Cardiac muscle cell (in vitro differentiated cells and primary cell): ENCODE measurements at places on chromosomes 4 and X. TPM values are rescaled to one million over a fixed set of nuclear protein-coding genes. Genes with fewer than 3 reads are reported as not detected.

The PABPC4L gene
- total RNA-seq: 3.8 and 7.1 TPM in 2 replicates

The PAGE2 gene
- total RNA-seq: not detected in 2 replicates

The KLKB1 gene
- 0.09 TPM in 1 of 2 replicates, not detected in the other for total RNA-seq

The MMGT1 gene
- 8.3 and 8.5 TPM in 2 replicates for total RNA-seq

The ITIH6 gene
- total RNA-seq: 0.07 and 0.24 TPM in 2 replicates

The GCNA gene
- total RNA-seq: 1.6 and 5.2 TPM in 2 replicates

The CDX4 gene
- not detected in 2 replicates for total RNA-seq

The HSD17B11 gene
- total RNA-seq: 10.1 and 18.9 TPM in 2 replicates

The GASK1B gene
- total RNA-seq: 17.3 and 19.1 TPM in 2 replicates

The PABPC1L2B gene
- 0.33 TPM in 1 of 2 replicates, not detected in the other for total RNA-seq

The TEC gene
- 3.2 and 4.1 TPM in 2 replicates for total RNA-seq

DNA sequence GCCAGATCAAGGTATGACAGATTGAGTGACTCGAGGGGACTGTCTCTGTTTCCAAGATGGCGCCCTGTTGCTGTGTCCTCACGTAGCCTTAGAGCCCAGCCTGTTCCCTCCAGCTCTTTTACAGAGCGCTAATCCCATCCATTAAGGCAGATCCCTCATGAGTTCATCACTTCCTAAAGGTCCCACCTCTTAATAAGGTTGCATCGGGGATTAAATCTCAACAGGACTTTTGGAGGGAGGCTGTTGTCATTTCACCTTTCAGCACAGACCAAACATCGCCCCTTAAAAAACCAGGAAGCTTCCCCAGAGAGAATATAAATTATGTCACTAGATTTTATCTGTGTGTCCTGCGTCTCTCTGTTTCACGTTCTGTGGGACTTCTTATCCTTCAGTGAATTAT, 32.6 kb upstream of the DHRSX start:
- no peak for DNase-seq

DNA sequence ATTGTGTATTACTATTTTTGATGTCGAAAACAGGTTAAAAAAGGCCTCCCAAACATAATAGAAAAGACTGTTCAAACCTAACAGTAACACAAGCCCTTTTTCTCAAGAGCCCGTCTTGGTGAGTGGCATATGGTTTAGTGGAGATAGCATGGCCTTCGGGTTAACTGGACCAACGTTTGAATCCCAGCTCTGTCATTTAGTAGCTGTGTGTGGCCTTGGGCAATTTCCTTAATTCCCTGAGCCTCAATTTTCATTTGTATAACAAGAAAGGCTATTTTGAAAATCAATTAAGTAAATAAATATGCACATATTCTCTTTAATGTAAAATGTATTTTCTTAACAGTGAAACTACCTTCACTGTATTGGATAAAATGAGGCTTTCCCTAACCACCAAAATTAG, 62.3 kb downstream of the HELT start:
- DNase-seq: no peak

DNA sequence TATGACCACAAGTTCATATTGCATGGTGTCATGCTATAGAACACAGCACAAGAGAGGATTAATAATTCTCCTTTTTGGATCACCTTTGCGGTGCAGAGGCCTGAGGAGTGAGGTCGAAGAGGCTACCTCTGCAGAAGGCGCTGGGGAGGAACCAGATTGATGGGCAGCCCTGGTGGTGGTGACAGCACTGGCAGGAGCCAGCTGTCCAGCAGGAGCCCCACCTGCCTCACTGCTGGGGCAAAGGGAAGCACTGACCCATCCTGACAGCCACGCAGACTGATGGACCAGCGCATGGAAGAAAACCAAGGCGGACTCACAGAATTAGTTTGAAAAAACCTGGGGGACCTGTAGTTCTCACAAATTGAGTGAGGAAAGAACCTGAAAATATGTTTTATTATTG, 50.9 kb downstream of the COX18 start:
- no peak for DNase-seq

- DNase-seq: peak; percentile 57
Measured at GRCh38 chrX:32483534-32484136, 727.7 kb downstream of the DMD start.

DNA sequence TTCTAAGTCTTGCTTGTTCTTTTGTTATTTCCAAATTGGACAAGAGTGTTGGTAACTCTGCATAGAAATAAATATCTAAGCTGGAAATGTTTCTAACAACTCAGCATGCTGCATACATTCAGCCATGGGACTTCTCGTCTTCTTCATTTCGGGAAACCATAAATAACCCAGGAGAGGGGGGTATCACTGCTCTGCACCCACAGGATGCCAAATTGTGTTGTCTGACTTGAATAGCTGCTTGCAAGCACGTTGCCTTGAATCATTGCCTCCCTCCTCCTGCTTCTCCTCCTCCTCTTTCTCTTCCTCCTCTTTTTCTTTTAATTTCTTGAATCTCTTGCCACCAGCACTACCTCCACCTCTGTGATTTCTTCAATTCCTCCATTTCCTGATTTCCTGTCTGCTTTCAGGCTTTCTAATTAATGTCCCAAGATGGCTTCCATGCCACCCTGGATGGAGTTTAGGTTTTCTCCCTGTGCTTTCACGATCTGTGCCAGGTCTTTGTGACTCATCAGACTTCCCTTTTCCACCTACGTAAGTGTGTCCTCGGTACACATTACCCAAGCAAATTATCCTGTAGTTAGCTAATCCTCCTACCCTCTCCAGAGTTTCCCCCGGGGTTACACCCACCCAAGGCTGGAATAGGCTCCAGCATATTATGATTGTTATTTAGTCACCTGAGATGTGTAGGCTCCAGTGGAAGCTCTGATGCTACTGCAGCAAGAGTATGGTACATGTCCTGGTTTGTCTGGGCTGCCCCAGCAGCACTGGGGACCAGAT, 122.6 kb upstream of the VCX3B start:
- DNase-seq: peak; percentile 10

DNA sequence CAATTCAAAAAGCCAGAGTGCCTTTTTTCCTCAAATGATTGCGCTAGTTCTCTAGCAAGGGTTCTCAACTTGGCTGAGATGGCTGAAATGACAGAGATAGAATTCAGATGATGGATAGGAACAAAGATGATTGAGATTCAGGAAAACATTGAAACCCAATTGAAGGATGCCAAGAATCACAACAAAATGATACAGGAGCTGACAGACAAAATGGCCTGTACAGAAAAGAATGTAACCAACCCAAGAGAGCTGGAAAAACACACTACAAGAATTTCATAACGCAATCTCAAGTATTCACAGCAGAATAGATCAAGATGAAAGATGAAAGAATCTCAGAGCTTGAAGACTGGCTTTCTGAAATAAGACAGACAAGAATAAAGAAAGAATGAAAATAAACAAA, 51.7 kb upstream of the MMAA start:
- DNase-seq: no peak

- no peak for DNase-seq
Measured at GRCh38 chr4:25753239-25753638, 97.6 kb downstream of the SLC34A2 start.

DNA sequence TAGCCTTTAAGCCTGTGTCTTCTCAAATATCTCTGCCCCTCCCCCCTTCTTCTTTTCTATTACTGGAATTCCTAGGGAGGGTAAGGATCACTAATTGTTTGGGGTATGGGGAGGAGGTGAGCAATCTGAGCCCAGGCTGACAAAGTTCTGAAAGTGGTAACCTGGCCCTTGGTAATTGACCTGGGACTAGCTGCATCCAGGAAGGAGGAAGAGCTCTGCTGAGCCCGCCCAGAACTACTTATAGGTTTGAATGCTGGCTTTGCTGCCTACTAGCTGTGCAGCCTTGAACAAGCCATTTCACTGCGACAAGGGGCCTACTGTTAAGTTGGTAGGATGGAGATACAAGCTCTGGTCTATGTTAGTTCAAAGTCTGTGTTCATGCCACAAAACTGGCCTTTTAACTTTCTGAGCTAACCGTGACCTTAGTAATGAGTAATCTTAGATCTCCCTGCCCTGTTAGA, 37.8 kb downstream of the DGKK start:
- DNase-seq: no peak

- no peak for DNase-seq
Measured at GRCh38 chr4:123024710-123025109, 102.3 kb upstream of the NUDT6 start.

DNA sequence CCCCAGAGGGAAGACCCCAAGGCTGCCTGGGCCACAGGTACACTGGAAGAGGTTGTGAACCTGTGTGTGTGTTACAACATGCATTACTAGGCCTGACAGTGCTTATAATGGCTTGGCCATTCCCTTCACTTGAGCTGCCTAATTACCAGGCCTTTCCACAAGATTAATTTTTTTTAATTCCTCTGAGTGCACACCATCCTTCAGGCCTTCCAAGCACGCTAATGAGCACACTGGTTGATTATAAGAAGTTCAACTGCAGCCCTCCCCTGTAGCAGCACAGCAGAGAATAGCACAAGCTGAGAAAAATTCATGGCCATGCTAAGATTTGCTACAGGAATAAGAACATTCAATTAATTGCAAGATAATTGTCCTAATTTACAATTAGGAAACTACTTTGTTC, 2.2 kb upstream of the SUPT20HL2 start:
- no peak for DNase-seq

GRCh38 chr4:165079476-165079875, 25.8 kb downstream of the TRIM75 start:
- peak; percentile 59 for DNase-seq

GRCh38 chr4:29081234-29081955, 1638.8 kb upstream of the PCDH7 start:
- DNase-seq: no peak

- no peak for DNase-seq
Measured at GRCh38 chr4:127967141-127967775, 2.1 kb downstream of the ABHD18 start.

GRCh38 chr4:120616041-120616440, 306.5 kb downstream of the PRDM5 start:
- no peak for DNase-seq

DNA sequence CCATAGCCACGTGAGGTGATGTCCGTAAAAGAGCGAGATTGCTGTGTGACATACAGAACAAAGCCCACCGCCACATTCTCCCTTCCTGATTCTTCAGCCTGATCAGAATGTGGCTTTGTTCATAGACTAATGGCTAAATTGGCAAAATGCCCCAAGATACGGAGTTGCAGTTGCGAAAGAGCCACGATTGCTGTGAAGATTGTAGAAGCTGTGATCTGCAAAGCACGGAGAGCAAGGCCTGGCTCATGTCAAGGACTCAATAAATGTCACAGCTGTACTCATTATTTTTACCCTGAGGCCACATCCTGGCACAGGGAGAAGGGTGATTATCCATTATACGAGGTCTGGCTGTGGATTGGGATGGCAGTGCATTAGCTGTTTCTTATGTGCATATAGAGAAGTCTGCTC, 34.2 kb downstream of the ARSD start:
- DNase-seq: peak; percentile 55

GRCh38 chr4:95693594-95693993, 144.8 kb upstream of the UNC5C start:
- no peak for DNase-seq

GRCh38 chr4:155805016-155805415, 46.2 kb downstream of the GUCY1B1 start:
- no peak for DNase-seq

DNA sequence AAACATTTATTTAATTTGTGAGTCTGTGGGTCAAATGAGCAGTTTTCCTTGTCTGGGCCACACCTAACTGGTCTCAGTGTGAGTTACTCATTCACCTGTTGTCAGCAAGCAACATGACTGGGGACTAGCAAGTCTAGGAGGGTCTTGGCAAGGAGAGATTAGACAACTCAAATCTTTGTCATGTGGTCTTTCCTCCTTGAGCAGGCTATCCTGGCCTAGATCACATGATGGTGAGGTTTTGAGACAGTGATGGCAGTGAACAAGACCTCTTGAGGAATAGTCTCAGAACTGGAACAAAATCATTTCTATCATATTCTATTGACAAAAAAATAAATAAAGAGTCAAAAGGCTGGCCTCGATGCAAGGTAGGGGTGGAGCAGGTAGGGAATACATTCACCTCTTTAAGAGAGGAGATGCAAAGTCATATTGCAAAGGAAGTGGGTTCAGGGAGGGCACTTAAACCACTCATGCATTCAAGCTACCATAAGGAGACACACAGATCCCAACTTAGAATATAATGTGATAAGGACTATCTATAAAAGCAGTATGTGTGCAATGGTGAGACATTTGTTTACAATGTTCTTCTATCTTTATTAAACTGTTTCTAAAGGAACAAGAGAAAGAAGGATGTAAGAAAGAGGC, 135.7 kb downstream of the ZNF330 start:
- no peak for DNase-seq

DNA sequence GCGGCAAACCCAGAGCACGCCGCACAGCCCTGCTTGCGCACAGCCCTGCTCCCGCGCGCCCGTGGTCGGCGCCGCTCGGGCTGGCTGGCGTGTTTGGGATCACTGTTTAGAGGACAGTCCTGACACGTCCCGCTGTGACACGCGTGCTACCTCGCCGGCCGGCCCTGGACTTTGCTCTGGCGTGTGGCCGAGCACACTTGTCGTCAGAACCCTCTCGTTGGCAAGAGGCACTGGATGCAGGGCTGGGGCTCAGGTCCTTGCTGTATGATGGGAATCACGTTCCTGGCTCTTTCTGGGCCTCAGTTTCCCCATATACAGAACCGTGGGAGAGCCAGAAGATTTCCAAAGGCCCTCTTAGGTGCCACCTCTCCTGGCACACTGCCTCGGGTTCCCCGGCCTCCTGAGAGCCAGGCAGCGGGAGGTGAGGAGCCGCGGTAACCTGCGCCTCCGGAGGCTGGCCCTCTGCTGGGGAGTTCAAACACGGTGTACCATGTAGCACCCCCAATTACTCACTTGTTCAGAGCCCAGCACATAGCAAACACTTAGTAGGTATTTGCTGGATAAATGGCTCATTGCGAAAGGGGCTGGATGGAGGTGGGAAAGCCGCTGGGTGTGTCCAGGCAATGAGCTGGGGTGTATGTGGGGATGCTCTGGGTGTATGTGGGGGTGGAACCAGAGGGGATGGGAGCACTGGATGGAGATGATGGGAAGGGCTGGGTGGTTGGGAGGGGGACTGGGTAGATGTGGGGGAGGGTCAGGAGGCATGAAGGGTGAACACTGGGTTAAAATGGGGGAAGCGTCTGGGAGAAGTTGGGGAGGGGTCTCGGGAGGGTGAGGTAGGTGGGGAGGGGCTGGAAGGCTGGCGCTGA, 76.6 kb downstream of the HTRA3 start:
- no peak for DNase-seq

DNA sequence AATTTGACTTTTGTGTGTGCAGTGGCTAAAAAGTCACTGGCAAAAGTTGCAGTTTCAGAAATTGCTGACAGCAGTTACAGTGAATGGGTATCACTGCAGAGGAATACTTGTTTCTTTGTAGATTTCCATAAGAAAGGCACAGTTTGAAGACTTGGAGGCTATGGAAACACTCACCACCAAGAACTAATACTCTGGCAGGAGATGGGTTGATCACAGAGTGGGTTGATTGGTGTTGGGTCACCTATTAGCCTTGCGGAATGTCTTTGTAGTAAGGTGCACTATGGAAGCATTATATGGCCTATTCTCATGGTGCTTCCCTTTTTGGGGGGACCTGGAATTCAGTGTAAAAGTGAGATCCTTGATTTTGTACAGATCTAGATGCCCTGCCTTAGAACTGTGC, 502.8 kb downstream of the CFAP47 start:
- no peak for DNase-seq

- no peak for DNase-seq
Measured at GRCh38 chr4:172813359-172813923, 355.2 kb upstream of the GALNT7 start.

- no peak for DNase-seq
Measured at GRCh38 chrX:20740443-20740842, 473.7 kb upstream of the RPS6KA3 start.
